ENCODE measurements at places on chromosomes 4 and X.

DNA sequence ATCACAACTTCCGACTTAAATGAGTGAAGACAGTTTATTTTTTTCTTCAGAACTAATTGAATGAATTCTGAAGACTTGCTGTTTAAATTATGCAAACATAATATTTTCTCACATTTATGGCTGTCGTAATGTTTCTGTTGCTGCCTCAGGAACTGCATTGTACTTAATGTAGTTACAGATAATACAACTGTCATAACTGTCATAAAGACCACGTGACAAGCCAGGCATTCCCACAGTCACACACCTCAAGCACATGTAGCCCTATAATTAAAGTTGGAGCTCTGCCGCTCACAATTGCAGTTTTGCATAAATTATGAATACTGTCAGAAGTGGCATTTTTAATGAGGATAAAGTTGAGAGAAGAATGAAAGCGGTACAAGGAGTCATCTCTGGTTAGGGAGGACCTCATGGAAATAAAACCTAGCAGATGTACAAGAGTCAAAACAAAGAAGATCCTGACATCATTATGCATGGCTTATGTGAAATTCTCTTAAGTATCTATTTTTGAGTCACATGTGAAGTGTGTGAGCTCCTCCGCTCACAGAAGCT lies 38.5 kb upstream of the GALNTL6 start:
- no peak for DNase-seq

GRCh38 chrX:7201496-7201895 lies 53.5 kb upstream of the PUDP start:
- DNase-seq = no peak

DNA sequence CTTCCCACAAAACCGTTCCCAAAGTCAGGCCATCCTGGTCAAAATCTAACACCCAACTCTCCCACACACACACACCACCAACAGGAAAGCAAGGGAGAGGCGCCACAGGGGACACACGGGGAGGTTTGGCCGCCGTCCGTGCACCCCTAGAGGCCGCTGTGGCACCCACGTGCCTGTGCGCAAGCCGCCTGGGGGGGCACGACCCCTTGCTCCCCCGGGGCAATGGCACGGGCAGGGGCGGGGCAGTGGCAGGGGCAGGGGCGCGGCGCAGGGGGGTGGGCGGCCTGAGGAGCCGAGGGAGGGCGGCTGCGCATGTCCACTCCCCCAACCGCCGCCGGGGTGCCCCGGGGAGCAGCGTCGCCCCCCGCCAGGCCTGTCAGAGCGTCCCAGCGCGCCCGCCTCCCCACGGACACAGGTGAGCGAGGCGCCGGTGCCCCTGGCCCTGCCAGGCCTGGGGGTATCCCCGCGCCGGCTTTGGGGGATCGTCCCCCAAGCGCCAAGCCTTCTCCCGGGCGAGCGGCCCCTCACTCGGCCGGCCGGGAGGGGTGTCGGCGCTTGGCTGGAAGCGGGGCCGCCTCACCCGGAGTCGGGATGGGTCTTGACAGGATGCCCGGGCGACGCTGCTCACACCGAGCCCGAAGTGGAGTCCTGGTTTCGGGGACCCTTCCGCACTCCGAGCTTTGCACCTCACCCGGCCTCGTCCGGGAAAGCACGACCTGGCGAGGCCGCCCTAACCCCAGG lies at the start of gene ERAS:
Gene ERAS, plus strand, starts transcription at position 379 of the 741 bp plus-strand sequence. CDS start 2,611 bp downstream, outside the sequence.
- peak; percentile 58 for DNase-seq

- no peak for DNase-seq
Measured at GRCh38 chrX:35590210-35590609, 207.9 kb upstream of the MAGEB16 start.

DNA sequence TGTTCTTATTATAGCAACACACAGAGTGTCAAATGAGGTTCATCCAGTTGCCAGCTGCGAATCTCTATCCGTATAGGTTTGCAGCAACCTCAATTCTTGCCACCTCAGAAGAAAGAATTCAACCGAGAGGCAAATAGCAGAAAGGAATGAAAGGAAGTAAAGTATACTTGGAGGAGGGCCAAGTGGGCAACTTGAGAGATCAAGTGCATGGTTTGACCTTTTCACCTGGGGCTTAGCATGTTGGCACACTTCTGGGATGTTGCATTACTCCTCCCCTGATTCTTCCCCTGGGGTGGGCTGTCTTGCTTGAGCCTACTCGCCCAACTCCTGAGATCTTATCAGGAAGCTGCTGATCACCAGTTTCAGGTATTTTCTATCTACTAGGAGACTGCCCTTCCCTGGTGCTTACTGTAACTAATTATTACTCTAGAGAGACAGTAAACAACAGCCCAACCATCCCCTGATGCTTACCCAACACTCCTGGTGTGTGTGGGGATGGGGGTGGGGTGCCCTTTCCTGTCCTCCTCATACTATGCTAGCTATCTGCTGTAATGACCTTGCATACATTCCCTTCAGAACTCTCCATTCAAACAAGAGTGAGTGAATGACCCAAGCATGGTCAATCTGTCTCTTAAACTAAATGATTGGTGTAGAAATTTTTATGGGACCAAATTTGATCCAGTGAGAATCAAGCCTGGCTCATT lies 7.3 kb upstream of the TMEM33 start:
- DNase-seq = no peak

DNA sequence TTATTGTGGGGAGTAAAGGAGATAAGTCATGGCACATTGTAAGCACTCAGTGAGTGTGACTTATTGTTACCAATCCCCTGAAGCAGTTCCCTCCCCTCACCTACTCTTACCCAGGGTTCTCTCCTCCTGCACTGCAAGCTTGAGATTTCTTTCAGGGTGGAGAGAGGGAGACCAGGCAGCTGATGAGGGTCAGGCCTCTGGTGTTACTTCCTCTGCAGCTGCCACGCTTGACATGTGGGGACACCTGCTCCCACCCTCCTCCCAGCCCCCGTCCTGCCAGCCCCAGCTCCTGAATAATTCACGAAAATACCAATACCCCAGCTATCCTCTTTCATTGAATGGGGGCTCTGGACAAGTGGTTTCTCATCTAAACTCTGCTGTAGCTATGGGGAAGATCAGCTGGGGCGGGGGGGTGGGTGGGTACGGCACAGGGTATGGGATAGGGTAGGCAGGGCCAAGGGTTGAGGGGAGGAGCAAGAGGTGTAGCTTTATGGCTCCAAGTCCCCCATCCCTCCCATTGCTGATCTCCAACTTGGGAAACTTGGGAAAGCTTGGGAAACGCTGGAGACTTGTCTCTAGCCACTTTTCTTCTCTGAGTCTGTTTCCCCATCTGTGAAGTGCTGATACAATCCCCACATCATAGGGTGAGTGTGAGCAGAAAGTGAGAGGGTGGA lies 148.5 kb upstream of the PJA1 start:
- DNase-seq = no peak

GRCh38 chr4:188551156-188551555 lies 411.9 kb downstream of the TRIML1 start:
- DNase-seq = no peak

DNA sequence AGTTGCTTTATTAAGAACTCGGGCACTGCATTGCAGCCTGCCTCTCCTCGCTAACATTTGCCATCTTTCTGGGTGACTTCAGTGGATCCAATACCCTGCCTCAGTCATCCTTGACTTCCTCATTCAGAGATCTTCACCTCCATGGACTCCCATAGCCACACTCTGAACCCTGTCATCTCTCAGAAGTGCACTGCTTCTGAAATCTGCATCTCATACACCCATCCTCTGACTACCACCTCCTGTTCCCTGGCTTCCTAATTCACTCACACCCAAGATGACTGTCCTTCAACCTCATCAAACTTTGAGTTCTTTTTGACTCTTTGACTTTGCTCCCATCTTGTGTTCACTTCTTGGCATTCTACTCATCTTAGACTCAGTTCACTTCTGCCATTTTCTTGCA lies 25.3 kb upstream of the CYBB start:
- DNase-seq = no peak

GRCh38 chr4:139728146-139728545 lies 62.5 kb downstream of the MGST2 start:
- no peak for DNase-seq
